Lung microvascular endothelial cell (primary cell): ENCODE measurements at places on chromosomes 6 and 20.

DNA sequence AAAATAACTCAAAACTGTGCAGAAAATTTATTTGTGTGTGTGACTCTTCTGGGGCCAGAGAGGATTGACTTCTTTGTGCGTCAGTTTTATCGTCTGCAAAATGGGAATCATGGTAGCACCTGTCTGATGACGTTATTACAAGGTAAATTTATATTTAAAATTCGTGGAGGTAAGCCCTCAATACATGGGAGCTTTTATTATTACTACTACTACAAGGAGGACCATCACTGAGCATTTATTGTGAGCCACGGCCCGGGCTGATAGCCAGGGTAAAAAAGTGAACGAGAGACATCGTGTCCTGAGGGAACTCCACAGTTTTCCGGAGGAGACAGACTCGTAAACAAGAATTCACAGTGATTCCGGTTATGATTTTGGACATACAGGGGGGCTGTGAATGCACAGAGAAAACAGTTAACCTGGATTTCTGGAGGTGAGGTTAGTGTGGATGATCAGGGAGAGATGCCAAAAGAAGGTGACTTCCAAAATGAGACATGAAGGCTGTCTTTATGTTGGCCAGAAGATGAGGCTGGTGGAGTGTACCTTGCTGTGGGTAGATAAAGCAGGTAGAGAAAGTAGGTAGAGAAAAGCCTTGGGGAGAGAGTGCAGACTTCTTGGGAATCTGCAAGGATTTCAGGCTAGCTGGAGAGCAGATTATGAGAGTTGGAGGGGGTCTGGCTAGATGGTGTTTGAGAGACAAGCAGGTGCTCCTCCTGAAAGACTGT lies 10.6 kb upstream of the SERINC3 start:
- DNase-seq, result peak; percentile 37

DNA sequence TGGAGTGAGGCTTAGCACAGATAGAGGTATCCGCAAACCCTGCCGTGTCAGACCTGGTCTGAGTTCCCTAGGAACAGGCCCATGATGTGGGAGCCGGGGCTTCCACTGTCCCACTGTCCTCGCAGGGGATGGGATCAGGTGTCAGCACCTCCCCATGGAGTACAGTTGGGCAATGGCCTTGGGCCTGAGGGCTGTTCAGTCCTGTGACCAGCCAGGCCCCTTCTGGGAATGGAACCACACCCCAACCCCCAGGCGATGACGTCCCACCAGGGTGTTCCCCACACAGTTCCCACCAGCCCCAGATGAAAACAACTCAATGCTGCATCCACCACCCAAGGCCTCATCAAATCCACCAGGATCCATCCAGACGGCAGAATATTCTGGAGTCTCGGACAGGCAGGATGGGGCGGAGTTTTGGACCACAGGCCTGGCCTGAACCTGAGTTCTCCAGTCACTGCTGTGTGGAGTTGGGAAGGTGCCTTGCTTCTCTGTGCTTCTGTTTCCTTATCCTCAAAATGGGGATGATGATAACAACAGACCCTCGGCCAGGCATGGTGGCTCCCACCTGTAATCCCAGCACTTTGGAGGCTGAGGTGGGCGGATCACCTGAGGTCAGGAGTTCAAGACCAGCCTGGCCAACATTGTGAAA lies 62.2 kb downstream of the UBE2V1 start:
- DNase-seq, result no peak

- DNase-seq, result no peak
Observed at GRCh38 chr20:3014662-3015061, 28.8 kb upstream of the GNRH2 start.

DNA sequence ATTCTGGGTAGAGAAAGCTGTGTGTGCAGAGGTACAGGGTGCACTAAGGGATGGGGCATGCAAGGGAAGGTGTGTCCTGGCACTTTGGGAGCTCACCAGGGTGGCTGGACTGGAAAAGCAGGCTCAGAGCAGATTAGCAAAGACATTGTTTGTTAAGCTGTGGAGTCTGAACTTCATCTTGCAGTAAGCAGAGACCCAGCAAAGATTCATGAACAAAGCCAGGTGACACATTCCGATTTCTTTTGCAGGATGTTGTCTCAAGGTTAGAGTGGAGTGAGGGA lies 28.8 kb downstream of the DUSP22 start:
- DNase-seq, result no peak

GRCh38 chr6:143901885-143902750 lies 37.8 kb downstream of the ZC2HC1B start:
- peak; percentile 61 for DNase-seq

DNA sequence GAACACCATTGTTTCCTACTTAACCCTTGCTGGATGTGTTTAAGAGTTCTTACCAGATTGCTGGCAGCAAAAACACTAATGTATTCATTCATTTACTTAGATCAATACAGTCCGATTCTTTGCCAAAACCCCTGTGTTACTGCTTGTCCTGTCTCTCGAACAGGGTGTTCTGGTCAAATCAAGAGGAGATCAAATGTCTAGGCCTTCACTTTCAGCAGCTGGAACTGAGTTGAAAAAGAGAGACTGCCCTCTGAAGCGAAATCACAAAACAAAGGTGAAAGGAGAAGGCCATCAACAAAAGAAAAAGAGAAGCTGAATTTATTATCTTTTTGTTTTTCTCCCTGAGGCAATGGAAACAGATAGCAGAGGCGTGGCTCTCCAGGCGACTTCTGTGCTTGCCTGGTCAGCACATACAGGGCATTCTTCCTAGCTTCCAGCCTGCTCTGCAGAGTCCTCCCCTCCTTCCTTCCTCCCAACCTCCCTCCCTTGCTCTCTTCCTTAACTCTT lies 44.1 kb upstream of the GCM1 start:
- DNase-seq, result peak; percentile 30

DNA sequence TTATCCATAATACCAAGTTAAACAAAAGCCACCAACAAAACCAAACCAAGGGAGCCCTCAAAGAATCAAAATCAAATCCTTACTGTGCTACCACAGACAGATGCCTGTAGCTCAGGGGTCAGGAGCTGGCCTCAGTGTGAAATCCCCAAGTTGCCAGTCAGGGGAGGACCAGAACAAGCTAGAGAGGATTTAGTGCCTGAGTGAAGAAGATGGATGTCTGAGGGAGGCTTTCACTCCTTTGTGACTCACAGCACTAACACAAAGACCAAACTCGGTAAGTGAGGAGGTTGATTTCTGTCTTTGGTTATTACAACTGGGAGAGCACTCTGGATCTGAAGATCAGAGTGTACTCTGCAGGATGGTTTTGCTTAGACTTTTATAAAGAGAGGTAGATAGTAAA lies 189.9 kb upstream of the ZNF184 start:
- DNase-seq, result no peak

- DNase-seq, result no peak
Observed at GRCh38 chr6:85096976-85097375, 332.6 kb upstream of the TBX18 start.

DNA sequence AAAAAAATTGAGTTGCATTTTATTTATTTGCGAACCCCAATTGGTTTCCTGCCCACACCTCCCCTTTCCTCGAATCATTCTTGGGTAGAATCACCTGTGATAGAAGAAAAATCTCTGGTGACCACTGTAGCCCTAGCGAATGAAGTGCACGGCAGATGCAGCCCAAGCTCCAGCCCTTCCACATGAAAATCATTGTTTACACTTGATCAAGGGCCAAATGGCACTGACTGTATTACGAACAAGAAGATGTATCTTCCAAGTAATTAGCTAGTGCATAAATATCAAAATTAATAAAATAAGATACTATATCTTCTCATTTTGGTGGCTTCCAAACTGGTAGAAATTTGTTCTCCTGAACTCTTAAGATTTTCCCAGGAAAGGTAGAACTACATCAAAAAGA lies 93.4 kb upstream of the ARID1B start:
- DNase-seq, result no peak

DNA sequence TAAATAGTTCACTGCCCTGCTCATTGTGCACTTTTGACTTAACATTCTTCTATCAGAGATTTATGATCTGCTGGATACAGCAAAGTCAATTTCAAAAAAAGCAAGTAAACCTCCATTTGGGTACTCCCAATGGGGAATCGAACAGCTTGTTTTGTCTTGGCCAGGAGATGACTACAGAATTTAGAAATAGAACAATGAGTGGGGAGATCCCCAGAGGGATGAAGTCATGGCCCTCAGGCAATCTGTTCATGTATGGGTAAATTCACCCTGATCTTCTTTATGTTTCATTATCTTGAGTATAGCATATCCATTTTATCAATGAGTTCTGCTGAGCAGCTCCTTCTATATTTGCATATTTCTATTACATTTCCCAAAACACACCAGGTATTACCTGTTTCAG lies 1681.9 kb downstream of the HACE1 start:
- no peak for DNase-seq

DNA sequence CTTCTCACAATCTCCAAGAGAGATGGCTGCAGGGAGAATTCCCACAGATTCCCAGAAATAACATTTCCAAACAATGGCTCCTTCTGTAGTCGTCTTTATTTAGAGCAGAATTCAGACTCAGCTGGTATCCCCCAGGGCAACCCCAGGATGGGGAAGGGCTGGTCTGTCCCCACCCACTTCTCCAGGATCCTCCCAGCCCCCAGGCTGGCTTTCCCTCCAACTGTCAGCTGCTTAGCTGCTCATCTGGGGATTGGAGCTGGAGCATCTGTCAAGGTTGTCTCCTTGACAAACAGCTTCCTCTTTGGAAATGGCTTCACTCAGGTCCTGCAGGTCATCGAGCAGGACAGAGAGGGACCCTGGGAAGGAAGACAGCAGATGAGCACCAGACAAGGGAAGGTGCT lies 3.5 kb upstream of the PSORS1C2 start:
- no peak for DNase-seq

- DNase-seq, result no peak
Observed at GRCh38 chr6:33623895-33624381, 2.8 kb downstream of the ITPR3 start.
